8988T (cell line): ENCODE measurements at places on chromosomes 7 and 10.

GRCh38 chr10:96513305-96513697 lies 425 bp downstream of the TLL2 start:
- no peak for DNase-seq

- no peak for DNase-seq
Observed at GRCh38 chr10:11505639-11506038, 105.8 kb downstream of the USP6NL start.

DNA sequence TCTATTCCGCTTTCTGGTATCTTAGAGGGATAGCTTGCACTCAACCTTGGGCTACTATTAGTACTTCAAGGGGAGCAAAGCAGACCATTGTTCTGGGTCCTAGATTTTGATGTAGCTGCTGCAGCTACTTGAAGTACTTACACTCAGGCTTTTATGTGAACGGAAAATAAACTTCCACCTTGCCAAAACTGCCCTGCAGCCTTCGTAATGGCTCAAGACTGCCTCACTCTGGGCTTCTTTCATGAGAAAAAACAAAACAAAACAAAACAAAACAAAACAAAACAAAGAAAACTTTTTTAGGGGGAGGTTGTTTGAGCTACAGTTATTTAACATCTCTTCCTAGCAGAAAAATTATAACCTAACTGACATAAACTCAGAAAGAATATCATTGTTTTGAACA lies 19.4 kb upstream of the EPHB6 start:
- no peak for DNase-seq

DNA sequence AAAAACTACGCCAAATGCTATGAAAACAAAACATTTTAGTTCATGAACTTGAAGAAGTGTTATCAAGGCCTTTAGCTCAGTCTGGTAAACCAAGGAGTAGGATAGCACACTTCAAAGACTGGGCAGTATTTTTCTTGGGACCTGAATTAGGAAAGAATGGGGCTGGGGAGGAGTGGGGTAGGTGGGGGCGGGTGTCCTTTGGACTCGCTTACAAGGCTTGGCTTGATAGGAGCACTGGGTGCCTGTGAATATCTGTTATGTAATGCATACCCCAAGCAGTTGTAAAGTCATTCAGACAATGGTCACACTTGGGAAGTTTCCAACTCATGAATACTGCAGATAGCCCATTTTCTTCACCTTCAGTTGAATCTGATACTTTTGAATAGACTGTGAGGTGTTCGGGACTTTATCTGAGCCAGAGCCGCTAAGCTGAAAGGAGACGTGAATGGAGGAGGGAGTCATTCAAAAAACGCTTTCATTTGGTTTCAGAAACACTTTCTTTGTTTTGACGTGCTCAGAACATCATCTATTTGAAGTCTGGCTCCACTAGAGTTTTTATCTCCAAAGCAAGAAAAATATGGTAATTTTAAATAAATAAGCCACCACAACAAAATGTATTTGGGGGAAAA lies 70.1 kb upstream of the FAM204A start:
- DNase-seq = no peak

DNA sequence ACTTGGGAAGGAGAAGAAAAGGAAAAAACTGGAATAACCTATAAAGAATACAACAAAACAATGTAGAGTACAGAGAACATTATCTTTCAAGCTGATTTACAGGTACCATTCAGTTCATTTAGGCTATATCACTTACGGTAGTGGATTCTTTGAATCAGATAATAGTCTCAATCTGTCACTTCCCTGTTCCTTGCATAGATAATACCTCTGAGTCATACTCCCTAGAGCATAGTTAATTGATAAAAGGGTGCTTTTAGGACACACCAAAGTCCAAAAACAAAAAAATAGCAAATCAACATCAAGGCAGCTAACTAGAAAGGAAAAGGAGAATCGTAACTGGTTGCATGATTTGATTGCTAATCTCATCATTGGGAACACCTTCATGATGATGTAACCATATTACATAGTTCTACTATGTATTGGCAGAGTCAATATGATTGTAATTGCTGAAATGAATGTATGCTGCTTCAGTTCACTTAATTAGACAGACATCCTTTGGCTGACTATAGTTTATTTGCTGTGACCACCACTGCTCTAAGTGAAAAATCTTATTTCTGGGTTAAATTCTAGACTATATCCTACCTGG lies 844.4 kb downstream of the GATA3 start:
- DNase-seq = no peak

- DNase-seq = no peak
Observed at GRCh38 chr7:105199386-105199785, 185.4 kb downstream of the KMT2E start.

DNA sequence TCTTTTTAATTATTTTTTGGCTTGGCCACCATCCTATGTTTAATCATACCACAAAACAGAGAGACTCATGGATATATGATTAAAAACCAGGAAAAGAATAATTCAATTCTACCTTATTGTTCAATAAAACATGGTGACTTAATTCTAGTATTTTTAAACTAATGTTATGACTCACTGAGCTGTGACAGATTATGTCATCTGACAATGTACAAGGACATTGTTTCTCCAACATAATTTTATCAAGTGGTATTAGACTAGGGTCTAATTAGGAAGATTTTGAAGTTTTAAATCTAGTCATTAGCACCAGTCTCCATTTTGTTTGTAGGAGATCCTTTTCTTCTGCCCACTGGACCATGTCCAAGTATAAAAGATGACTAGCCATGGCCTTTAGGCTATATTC lies 199.3 kb upstream of the MDFIC start:
- DNase-seq = no peak

GRCh38 chr7:82289152-82289535 lies 154.4 kb downstream of the CACNA2D1 start:
- DNase-seq = no peak

GRCh38 chr10:74867351-74867750 lies 41.0 kb downstream of the KAT6B start:
- DNase-seq = no peak

DNA sequence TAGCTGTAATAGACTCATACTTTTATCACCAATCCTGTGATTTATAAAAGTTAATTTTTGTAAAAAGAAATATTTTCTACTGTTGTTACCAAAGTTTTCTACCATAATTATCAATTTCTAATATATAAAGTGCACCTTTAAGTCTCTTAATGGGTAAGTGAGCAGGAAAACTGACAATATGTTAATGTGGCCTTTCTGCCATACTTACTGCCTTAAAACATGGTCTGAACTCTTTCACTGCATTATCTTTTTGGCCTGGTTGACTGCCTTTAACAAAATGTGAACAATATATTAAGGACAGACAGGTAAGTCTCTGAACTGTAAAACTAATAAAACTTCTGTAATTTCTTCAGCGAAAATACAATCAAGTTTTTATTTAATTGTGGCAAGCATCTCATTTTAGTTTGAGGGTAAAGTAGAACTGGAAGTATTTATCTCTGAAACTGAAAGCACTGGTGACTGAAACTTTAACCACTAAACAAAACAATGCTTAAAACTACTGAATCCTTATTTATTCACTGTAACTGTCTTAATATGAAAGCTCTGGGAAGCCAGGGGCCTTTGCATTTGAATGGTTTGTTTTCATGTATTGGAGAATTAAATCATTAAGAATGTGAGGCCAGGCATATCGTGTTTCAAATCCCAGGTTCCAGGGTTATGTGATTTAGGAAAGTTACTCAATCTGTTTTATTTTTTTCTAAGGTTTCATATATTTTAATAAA lies 948.8 kb upstream of the POT1 start:
- no peak for DNase-seq

DNA sequence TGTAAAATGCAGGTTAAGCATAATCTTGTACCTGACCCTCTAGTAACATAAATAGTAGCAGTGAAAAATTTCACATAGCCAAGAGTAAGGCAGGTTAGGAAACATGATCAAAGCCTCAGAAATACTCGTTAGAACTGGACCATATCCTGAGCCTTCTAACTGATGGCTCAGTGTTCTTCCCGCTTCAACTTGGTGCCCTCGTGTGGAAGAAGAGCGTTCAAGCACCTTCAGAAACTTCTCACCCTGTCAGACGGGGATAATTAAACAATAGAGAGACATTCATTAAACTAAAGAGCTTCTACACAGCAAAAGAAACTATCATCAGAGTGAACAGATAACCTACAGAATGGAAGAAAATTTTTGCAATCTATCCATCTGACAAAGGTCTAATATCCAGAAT lies 124.5 kb downstream of the MYOF start:
- no peak for DNase-seq

- no peak for DNase-seq
Observed at GRCh38 chr7:23016345-23017253, 2.7 kb upstream of the HYCC1 start.

- DNase-seq = no peak
Observed at GRCh38 chr7:80720146-80720545, 81.7 kb downstream of the CD36 start.

DNA sequence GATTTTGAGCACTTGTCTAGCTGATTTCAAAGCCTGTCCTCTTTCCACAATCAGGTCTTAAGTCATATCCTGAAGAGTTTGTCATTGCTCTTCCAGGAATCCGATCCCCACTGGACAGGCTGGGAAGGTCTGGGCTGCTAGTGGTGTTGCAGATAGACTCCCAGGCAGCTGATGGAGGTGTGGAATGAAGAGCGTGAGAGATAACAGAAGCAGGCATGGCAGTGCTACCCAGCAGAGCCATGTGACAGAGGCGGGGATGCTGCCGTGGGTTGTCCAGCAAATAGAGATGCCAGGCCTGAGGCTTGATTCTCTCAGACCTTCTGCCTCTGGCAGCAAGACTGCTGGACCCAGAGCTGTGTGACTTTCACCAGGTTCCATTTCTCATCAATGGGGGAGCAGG lies 116.5 kb upstream of the EEPD1 start:
- no peak for DNase-seq

GRCh38 chr10:32946108-32946507 lies 11.9 kb downstream of the ITGB1 start:
- DNase-seq = no peak

DNA sequence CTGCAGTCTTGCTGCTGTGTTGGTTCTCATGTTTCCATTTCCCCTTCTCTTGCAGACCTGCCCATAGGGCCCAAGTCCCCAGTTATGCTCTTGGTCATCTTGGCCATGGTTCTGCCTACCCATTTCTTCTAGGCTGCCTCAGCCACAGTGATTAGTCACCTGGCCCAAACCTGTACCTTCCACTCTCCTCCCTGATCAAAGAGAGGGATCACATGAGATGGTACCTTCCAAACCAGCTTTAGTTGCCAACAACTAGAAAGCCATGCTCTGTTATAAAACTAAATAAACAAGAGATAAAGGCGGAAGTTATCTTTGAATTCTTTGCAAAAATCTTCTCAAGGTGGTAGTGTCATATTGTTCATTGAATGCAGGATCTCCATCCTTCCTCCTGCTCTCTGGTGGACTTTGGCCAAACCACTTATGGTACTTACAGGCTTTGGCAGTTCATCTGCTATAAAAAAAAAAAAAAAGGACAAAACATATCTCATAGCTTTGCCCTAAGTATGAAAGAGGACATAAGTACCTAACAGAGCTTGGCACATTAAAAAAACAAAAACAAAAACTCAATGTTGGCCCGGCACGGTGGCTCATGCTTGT lies 25.8 kb downstream of the TACC2 start:
- no peak for DNase-seq

DNA sequence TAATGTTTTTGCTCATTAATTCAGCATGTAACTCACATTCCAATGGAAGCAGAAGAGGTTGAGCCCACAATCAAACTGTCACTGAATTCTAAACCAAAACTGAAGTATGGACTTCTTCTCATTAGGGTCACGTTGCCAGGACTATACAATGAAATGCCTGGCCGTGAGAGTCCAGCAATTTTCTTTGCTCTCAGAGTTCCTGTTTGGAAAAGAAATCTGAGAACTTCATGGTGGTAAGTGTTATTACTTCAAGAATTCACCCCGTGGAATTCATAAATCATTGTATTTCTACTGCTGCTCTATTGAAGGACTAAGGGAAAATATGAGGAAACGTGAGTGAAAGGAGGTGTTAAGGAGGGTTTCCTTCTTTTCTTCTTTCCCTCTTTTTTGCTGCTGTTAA lies 441.8 kb upstream of the AKR1E2 start:
- DNase-seq = no peak

DNA sequence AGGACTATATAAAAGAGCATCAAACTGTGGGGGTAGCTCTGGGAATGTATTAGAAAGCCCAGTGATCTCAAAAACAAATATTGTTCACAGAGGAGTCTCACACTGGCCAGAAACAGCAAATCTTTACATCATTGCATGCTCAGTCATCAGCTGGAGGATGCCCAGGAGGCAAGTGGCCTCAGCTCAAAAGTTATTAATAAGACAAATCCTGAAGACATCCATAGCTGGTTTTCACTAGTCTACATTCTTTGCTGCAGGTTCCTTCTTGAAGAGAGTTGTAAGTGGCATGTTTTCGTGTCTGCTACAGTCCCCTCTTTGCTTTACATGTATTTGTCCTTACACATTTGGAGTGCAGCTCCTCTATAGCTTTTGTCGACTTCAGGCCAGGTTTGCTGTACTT lies 8.6 kb upstream of the CCDC7 start:
- no peak for DNase-seq

- DNase-seq = no peak
Observed at GRCh38 chr10:94687625-94688248, 4.2 kb downstream of the CYP2C18 start.
